ENCODE measurements at places on chromosomes 16 and 17. TPM values are rescaled to one million over a fixed set of nuclear protein-coding genes. Genes with fewer than 3 reads are reported as not detected.

The ABAT gene
- 24.2 TPM for total RNA-seq

The NDUFAF8 gene
- total RNA-seq = 57.7 TPM

The ZNF594 gene
- total RNA-seq = 8.0 TPM

The PLD6 gene
- total RNA-seq = 9.1 TPM

The AANAT gene
- 0.18 TPM for total RNA-seq

The TNP2 gene
- total RNA-seq = not detected

The CD7 gene
- total RNA-seq = 345 TPM

The LDHD gene
- not detected for total RNA-seq

The HOXB5 gene
- not detected for total RNA-seq

The QPRT gene
- 24.1 TPM for total RNA-seq

The SSTR5 gene
- total RNA-seq = not detected

The FAM117A gene
- total RNA-seq = 12.2 TPM

The NPIPA3 gene
- 1.2 TPM for total RNA-seq

The ZNF423 gene
- not detected for total RNA-seq

The PERCC1 gene
- not detected for total RNA-seq

The CORO6 gene
- 3.1 TPM for total RNA-seq

The ARL17A gene
- 24.6 TPM for total RNA-seq

The NXN gene
- 0.48 TPM for total RNA-seq

Data from activated T-helper 2 cell treated with anti-CD3 and anti-CD28 coated beads, Interferon-gamma antibody, Interleukin-2, Interleukin-4, amounts not matched to agents 10 μg/mL and 5 μg/mL and 100 μg/mL, durations not matched to agents 14 hours and 24 hours and 36 hours (primary cell).